Activated CD8-positive, alpha-beta T cell treated with anti-CD3 and anti-CD28 coated beads for 36 hours (primary cell): ENCODE measurements at places on chromosomes 3 and 15. TPM values are rescaled to one million over a fixed set of nuclear protein-coding genes. Genes with fewer than 3 reads are reported as not detected.

TTLL13 gene
- total RNA-seq, result 1.1 TPM

- no peak overlapping the region for H3K27ac ChIP-seq
- DNase-seq, result no peak
- H3K4me3 ChIP-seq, result no peak overlapping the region
- H3K36me3 ChIP-seq, result no peaks in the 10 kb centered on the region
- no peaks in the 10 kb centered on the region for H3K4me1 ChIP-seq
- H3K27me3 ChIP-seq, result peaks cover 2% of the 10 kb centered on the region
Measured at GRCh38 chr15:65334586-65335231, 30.2 kb downstream of the RNU5B-1 start.

GRCh38 chr3:139835830-139836683, 98.9 kb upstream of the CLSTN2 start:
- H3K36me3 ChIP-seq, result no peaks in the 10 kb centered on the region
- DNase-seq, result no peak
- no peak overlapping the region for H3K27ac ChIP-seq
- H3K4me1 ChIP-seq, result no peaks in the 10 kb centered on the region
- no peak overlapping the region for H3K4me3 ChIP-seq

DNA sequence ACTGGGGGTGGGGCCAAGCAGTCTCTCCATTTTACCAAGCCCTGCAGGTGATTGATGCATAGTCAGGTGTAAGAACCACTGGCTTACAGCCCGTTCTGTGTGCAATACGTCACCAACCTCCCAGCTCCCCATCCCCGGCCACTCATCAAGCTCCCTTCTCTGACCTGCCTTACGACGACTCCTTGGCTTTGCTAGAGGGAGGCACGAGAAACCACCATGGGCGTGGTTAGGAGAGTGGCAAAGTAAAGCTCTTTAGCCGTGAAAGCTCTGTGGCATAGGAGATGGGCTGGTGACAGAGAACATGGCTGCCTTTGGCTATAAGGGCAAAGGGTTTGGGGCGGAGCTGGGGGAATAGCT, 109.1 kb downstream of the BDH1 start:
- peaks cover 24% of the 10 kb centered on the region for H3K4me1 ChIP-seq
- peak; percentile 31 for DNase-seq
- H3K27me3 ChIP-seq, result peaks cover 4% of the 10 kb centered on the region
- H3K4me3 ChIP-seq, result no peak overlapping the region

DNA sequence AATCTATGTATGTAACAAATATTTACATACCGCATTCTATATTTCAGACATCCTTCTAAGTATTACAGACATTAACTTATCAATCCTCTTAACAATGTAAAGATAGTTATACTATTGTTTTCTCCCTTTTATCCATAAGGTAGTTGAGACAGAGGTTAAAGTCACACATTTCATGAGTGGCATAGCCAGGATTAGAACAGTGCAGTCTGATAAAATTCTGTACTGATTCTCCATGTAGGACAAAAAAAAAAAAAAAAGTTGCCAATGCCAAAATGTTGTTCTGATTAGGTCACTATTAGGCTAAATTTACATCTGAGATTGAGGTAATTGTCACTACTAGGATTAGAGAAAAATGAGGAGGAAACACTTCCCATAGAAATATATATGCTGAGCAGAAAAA, 629.2 kb downstream of the OTOL1 start:
- H3K36me3 ChIP-seq, result no peaks in the 10 kb centered on the region
- no peak overlapping the region for H3K4me3 ChIP-seq
- H3K27me3 ChIP-seq, result no peaks in the 10 kb centered on the region
- H3K4me1 ChIP-seq, result no peaks in the 10 kb centered on the region
- no peak for DNase-seq
- H3K27ac ChIP-seq, result no peak overlapping the region

DNA sequence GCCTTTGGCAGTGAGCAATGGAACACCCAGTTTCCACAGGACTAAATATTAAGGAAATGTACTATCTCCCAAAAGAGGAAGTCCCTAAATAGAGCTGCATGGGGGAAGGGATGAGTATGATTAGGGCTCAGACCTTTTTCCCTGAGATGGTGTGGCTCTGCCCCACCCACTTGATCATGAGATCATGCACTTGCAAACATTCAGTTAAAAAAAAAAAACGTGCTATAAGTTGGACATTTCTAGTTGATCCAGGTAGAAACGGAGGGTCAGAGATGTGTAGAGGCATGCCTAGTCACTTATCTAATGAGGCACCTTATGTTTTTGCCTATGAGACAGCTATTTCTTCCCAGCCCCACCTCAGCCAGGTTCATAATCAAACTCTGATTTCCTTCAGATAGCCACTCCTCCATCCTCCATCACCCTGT, 24.5 kb upstream of the SSR3 start:
- H3K36me3 ChIP-seq, result no peaks in the 10 kb centered on the region
- peaks cover 5% of the 10 kb centered on the region for H3K27me3 ChIP-seq
- no peak overlapping the region for H3K4me3 ChIP-seq
- DNase-seq, result no peak

DNA sequence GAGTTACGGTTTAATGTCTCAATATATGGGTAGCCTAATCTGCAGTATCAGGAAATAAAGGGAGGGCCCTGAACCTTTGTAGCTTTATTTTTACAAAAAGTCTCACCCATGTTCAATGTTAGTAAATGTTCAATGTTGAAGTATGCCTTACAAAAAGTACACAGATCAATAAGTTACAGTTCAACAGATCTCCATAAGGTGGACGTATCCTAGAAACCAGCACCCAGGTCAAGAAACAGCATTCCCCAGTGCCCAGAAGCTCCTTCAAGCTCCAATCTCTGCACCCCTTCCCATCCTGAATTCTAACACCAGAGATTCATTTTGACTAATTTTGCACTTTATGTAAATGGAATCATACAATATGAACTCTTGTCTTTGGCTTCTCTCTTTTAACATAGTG, 31.3 kb downstream of the COLQ start:
- H3K27me3 ChIP-seq, result no peaks in the 10 kb centered on the region
- H3K36me3 ChIP-seq, result no peaks in the 10 kb centered on the region
- H3K27ac ChIP-seq, result no peak overlapping the region
- DNase-seq, result no peak
- no peak overlapping the region for H3K4me3 ChIP-seq

DNA sequence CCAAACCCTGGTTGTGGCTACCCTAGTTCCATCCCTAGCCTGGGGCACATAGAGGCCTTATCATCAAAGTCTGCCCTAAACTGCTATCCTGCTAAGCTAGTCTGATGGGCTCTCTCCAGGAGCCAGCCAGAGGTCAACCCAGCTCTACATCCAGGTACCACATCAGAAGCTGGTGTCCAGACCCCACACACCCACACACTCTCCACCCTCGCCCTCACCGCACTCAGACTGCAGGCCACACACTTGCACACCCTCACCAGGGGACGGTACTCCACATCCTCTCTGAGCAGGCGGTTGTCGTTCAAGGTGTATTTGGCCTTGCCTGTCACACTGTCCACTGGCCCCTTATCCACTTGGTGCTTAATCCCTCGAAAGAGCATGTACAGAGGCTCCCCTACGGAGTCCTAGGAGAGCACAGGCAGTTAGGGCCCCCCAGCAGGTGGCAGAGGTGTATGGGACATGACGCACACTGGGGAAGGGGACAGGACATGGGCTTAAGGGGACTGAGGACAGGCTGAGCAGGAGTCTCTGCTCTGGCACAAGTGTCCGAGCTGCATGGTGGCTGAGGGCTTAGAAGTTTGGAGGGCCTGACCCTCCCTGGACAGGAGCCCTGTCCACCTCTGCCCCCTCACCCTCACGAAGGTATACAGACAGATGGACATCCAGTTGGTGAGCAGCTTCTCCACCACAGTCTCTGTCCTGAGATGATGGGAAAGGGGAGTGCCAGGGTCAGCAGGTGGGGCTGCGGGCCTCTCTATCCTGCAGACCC, 18.1 kb downstream of the PLXNB1 start:
- H3K4me1 ChIP-seq, result no peaks in the 10 kb centered on the region
- H3K36me3 ChIP-seq, result no peaks in the 10 kb centered on the region
- no peak overlapping the region for H3K4me3 ChIP-seq
